A549 treated with AZD2906 at 1 μM for 4 hours (cell line): ENCODE measurements at places on chromosomes 6 and 20. TPM values are rescaled to one million over a fixed set of nuclear protein-coding genes. Genes with fewer than 3 reads are reported as not detected.

Gene SLC22A7
- not detected in 5 replicates for total RNA-seq

Gene OPRM1
- not detected in 5 replicates for total RNA-seq

Gene SLC22A16
- 0.21 TPM in 1 of 5 replicates, not detected in the others for total RNA-seq

Gene MMP24
- total RNA-seq: 26.7 to 31.9 TPM (median 30.4 TPM) in 5 replicates

Gene HLA-G
- total RNA-seq: 0.06 TPM in 1 of 5 replicates, not detected in the others

Gene PMEPA1
- total RNA-seq: 149 to 316 TPM (median 292 TPM) in 5 replicates

Gene C6orf163
- 0.10 to 0.41 TPM (median 0.20 TPM) in 5 replicates for total RNA-seq

Gene ATP6V1G2
- total RNA-seq: 0.62 to 1.1 TPM (median 0.93 TPM) in 5 replicates

Gene IPCEF1
- total RNA-seq: 0.05 to 0.09 TPM (median 0.07 TPM) in 5 replicates

Gene LY6G6C
- 0.08 to 0.14 TPM (median 0.09 TPM) in 3 of 5 replicates, not detected in the others for total RNA-seq

Gene CDKN1A
- 238 to 313 TPM (median 284 TPM) in 5 replicates for total RNA-seq

Gene KCNK5
- total RNA-seq: 1.2 to 1.4 TPM (median 1.3 TPM) in 5 replicates
